Stimulated activated naive CD8-positive, alpha-beta T cell treated with anti-CD3 and anti-CD28 coated beads, Interleukin-15, Interleukin-2, amounts not matched to agents 100 U/mL and 50 U/mL, for 24 hours (primary cell): ENCODE measurements at places on chromosomes 6 and 20.

- no peak for DNase-seq
Measured at GRCh38 chr6:170421921-170422320, 115.4 kb downstream of the FAM120B start.

DNA sequence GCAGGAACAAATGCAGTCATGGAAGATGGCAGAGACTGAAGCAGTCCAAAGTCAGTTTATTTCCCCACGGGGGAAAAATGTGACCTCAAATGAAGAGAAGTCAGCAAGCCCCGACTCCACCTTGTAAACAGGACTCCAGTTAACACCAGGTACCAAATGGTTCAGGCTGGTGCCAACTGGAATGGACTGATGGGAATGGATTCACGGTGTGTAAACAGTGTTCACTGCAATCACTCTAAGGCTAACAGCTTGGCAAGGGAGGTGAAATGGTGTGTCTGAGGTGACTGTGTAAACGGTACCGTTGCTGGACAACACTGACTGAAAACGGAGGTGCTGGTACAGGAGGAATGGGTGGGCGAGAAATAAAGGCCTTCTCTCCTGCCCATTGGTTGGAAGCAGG is 12.0 kb downstream of the PLAGL2 start:
- DNase-seq: no peak

GRCh38 chr6:11675601-11676000 is 103.0 kb downstream of the ADTRP start:
- DNase-seq: no peak

DNA sequence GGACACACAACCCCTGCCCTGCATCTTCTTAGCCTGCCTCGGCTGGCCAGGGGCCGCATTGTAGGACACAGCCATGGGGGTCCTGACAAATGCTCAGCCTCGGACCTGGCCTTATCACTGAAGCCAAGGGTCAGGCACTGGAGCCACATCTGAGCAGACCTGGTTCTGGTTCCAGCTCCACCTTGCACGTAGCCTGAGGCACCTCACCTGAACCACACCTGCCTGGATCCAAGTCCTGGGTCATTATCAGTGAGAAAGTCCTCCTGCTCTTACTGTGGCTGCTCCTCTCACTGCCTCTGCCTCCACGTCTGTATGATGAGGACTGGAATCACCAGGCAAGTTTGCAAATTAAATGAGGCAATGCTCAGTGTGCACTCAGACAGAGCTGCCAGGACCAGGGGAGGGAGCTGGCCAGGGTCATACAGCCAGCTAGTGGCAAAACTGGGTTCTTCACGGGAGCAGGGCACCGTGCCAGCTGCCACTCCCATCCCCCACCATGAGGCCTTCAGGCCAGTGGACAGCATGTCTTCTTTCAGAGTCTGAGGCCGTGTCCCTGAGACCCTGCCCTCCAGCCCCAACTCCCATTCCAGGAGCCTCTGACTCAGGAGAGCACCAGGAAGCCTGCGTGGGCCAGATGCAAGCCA is 40.2 kb downstream of the MRPL14 start:
- DNase-seq: no peak

DNA sequence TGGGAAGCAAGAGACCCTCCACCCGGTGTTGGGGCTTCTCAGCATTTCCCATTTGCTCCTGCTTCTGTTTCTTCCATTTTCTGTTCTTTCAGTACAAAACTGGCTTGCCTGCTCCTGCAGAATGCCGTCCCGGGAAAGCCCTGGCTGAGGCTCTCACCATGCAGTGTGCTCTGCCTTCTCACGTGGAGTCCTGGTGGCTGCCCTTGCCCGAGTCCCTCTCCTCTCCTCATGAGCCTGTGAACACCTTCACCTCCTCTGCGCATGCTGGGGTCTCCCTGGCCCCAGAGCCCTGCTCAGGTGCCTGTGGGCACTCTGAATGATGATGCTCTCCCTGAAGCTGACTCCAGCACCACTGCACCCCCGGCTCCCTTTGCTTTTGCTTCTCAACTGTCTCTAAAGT is 752.0 kb downstream of the QKI start:
- DNase-seq: no peak
